ENCODE measurements at places on chromosomes 7 and 10.

- DNase-seq, result no peak
These were observed 288.4 kb downstream of the SNX13 start for GRCh38 chr7:17651863-17652385.

GRCh38 chr7:73329861-73330581 lies 2.1 kb downstream of the FKBP6 start:
- no peak for DNase-seq

DNA sequence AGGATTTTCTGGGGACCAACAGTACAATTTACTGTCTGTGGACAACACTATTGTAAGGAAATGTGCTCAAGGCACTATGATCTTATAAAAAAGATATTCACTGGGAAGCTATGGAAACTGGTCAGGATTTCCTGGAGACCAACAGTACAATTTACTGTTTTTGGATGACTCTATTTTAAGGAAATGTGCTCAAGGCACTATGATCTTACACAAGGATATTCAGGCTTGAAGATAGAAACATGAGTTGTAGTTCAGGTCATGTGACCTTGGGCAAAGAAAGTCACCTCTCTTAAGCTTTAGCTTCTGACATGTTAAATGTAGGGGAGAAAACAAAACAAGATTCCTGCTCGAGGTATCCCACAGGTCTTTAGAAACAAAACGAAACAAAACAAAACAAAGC lies 1.7 kb upstream of the ITPRID1 start:
- DNase-seq, result no peak

DNA sequence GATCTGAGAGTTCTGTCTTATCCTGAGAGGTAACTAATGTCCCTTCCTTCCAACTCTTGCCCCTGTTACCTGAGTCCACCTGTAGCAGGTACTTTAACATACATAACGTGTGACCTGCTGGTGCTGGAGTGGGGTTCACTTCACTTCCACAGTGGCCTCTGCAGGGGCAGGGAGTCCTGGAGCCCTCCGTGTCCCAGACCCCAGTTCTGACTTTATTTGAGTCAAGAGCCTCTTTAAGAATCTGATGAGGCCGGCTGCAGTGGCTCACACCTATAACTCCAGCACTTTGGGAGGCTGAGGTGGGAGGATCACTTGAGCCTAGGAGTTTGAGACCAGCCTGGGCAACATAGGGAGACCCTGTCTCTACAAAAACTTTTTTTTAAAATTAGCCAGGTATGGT lies 117.0 kb upstream of the RET start:
- DNase-seq, result no peak

DNA sequence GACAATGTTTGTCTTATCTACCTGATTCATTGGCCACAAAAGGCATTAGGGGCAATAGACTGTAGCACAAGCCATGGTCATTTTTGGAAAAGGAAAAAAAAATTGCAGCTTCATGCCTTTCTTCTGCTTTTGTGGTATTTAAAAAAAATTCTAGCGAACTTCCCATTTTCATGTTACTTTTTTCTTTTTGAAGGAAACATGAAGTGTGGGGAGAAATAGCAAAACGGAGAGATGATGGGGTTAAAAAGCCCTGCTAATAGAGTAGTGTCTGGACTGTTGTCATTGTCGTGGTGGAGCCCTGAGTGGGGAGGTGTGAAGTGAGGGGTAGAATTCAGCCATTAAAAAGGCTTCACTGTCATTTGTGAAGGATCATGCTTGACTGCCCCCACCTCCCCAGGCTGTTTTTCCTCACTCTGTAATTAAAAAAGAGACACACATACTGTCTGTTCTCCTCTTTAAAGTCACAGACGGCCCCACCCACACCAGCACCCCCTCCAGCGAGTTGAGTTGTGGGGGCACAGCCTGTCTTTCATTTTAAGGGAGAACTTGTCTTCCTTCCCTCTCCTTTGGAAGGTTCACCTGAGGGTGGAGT lies 272.4 kb downstream of the CREB5 start:
- no peak for DNase-seq

GRCh38 chr7:158076656-158077055 lies 511.0 kb downstream of the PTPRN2 start:
- DNase-seq, result no peak

DNA sequence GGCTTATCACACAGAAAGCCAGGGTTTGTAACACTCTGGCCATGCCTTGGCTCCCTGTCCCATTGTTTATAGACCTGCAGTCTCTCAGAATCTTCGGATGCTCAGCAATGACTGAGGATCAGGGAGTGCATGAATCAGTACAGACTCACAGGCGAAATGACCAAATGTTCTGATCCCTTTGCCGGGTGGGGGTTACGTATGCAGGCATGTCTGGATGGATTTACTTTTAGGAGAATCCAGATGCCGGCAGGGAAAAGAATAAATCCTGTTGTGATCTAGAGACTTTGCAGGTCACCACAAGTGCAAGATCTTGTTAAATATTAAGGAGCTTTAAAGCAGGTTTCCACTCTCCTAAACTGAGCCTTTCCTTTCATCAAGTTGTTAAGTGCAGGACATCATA lies 149.5 kb downstream of the SFMBT2 start:
- DNase-seq, result no peak

- peak; percentile 40 for DNase-seq
These were observed 157.1 kb downstream of the PRKCQ start for GRCh38 chr10:6423004-6423403.

GRCh38 chr10:17548770-17549169 lies 68.4 kb downstream of the HACD1 start:
- DNase-seq, result no peak

GRCh38 chr7:28483112-28483511 lies 70.8 kb downstream of the CREB5 start:
- DNase-seq, result no peak

DNA sequence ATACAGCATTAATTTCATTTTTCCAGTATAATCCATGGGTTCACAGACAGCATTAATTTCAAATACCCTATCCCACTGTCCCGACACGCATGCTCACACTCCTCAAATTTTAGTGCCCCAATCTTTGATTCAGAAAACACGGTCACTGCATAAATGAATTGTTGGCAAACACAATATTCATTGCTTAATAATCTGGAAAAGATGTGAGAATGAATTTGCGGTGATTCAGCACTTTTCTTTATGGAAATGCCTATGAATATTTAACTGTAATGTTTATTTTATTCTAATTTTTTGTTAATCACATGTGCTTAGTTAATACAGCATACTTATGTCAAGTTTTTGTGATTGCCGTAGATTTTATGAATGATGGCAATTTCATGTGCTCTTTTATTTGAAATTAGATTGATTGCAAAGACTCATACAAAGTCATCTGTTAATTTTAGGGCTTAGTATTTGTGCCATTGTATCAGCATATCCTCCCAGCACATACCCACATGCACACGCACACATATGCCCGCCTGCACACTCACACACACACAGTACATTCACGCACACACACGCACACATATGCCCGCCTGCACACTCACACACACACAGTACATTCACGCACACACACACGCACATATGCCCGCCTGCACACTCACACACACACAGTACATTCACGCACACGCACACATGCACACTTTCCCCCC lies 35.1 kb downstream of the MACROH2A2 start:
- DNase-seq, result no peak

DNA sequence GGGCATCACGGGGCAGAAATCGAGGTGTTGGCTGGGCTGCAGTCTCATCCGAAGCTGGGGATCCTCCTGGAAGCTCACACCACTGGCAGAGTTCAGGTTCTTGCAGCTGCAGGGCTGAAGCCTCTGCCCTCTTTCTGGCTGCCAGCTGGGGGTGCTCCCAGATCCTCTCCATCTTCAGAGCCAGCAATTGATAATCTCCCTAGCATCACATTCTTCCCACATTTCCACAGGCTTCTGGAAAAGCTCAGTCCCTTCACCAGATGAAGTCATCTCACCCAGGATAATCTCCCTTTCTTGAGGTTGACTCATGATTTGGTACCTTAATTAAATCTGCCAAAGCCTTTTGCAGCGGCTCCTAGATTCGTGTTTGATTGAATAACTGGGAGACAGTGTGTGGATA lies 55.2 kb downstream of the NRP1 start:
- DNase-seq, result no peak

- DNase-seq, result no peak
These were observed 410.0 kb downstream of the EXOC4 start for GRCh38 chr7:133662830-133663229.

DNA sequence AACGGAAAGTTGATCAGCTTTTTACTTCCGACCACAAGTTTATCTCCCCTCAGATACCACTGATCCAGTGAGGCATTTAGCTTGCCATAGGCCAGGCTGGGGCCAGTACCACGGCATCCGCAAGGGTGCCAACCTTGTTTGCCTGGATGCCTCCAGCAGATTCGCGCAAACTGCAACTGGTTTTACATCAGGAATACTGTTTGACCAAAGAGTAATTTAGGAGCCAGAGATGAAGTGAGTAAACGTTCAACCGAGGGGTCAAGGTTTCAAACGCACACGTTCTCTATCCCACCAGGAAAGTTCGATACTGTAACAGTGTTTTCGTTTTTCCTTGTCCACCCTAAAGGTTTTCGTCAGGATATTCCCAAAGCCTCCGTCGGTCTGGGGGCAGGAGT lies 266 bp upstream of the MDFIC start:
- DNase-seq, result no peak

- no peak for DNase-seq
These were observed 16.9 kb downstream of the SVIL start for GRCh38 chr10:29617880-29618340.

- DNase-seq, result no peak
These were observed 96.4 kb downstream of the FGFR2 start for GRCh38 chr10:121501796-121502195.

GRCh38 chr10:86439544-86439943 lies 72.9 kb upstream of the GRID1 start:
- no peak for DNase-seq
